ENCODE measurements at places on chromosomes 6 and 20.

DNA sequence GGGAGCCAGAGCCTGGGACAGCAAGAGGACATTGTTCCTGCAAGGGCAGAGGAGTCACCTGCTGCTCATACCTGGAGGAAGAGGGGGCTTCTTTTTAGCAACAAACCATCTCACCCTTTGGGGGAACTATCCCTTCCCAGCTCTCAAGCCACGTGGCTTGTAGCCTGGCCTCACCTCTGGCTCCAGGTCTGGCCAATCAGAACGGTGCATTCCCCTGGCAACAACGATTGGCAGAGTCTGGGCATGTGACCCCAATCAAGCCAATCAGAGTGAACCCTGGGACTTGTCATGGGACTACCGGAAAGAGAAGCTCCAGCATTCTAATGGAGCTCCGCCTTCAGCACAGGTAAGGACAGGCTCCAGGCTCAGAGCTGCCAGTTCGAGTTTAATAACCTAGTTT is 33.6 kb downstream of the KCNB1 start:
- peaks cover 19% of the 10 kb centered on the region for H3K4me1 ChIP-seq
- H3K36me3 ChIP-seq = no peaks in the 10 kb centered on the region
- no peaks in the 10 kb centered on the region for H3K27me3 ChIP-seq

DNA sequence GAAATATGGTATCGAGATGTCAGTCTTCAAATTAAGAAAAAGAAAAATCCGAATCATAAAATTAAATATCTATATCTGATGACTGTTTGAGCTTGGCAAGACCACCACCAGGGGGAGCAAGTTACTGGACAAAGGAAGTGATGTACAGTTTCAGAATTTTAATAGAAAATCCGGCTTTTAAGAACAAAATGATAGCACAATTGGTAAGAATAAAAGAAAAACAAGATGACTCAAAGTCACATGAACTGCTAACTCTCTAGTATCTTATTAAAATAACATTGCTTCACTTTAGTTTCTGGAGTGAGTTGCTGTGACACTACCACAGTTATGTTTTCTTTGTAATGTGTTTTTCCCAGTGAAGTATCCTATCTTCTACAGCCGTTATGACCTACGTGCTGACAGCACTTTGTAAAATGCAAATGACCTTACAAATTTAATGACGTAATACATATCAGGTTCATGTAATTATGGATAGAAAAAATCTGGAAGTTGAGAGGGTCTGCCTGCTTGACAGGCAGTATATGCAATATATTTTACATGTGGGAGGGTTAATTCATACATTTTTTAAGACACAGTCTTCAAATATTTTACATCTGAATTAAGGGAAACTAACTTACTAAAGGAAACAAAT is 405.3 kb upstream of the HS3ST5 start:
- no peaks in the 10 kb centered on the region for H3K4me1 ChIP-seq
- no peak overlapping the region for H3K4me3 ChIP-seq
- no peak for DNase-seq
- H3K36me3 ChIP-seq = no peaks in the 10 kb centered on the region
- H3K27me3 ChIP-seq = no peaks in the 10 kb centered on the region
- H3K27ac ChIP-seq = no peak overlapping the region

- no peak overlapping the region for H3K4me3 ChIP-seq
- H3K27ac ChIP-seq = no peak overlapping the region
- DNase-seq = no peak
- H3K27me3 ChIP-seq = no peaks in the 10 kb centered on the region
- H3K36me3 ChIP-seq = peaks cover 15% of the 10 kb centered on the region
Observed at GRCh38 chr6:122678841-122679240, 68.6 kb downstream of the PKIB start.

DNA sequence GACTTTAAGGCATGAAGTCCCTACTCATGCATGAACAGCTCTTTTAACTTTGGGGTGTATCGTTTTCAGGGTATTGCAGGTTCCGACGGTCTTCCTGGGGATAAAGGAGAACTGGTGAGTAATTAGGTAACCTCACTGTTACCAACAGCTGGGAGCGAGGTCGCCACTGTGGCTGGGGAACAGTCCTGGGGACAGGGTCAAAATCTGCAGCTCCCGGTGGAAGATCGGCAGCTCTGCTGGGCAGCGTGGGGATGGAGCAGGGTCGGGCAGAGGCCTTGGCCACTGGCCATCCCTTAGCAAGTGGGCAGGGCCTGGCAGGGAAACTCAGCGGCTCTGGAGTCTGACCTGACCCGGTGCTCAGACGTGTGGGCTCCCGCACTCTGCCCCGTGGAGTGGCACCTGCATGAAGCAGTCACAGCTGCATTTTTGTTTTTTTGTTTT is 16.1 kb downstream of the COL9A3 start:
- H3K27me3 ChIP-seq = no peaks in the 10 kb centered on the region
- no peak overlapping the region for H3K4me3 ChIP-seq
- H3K36me3 ChIP-seq = peaks cover 2% of the 10 kb centered on the region
- H3K27ac ChIP-seq = no peak overlapping the region
- H3K4me1 ChIP-seq = no peaks in the 10 kb centered on the region

DNA sequence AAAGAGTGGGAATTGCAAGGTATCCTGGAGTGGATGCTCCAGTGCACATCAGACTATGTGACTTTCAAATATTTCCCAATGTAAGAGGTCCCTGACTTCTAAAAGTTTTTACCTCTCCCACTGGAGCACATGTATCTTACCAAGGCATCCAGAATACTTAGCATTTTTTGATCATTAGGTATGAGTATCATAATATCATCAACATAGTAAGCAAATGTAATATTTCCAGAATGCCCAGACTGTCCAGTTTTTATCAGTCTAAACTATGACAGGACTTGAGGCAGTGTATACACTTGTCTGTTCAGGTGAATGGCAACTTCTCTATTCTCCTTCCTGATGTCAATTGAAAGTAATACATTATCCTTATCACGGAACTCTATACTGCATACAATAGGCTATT is 924.6 kb upstream of the GJE1 start:
- no peak overlapping the region for H3K27ac ChIP-seq
- no peaks in the 10 kb centered on the region for H3K27me3 ChIP-seq
- H3K4me3 ChIP-seq = no peak overlapping the region
- no peaks in the 10 kb centered on the region for H3K4me1 ChIP-seq
- no peaks in the 10 kb centered on the region for H3K36me3 ChIP-seq
- DNase-seq = no peak

- no peaks in the 10 kb centered on the region for H3K36me3 ChIP-seq
- no peak overlapping the region for H3K27ac ChIP-seq
- DNase-seq = no peak
- peaks cover 5% of the 10 kb centered on the region for H3K4me1 ChIP-seq
Observed at GRCh38 chr6:133315811-133316210, 74.7 kb downstream of the EYA4 start.

DNA sequence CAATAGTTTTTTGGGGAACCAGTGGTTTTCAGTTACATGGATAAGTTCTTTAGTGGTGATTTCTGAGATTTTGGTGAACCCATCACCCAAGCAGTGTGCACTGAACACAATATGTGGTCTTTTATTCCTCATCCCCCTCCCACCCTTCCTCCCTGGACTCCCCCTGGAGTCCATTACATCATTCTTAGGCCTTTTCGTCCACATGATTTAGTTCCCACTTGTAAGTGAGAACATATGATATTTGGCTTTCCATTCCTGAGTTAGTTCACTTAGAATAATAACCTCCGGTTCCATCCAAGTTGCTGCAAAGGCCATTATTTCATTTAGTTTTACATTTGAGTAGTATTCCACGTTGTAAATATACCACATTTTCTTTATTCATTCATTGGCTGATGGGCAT is 28.3 kb downstream of the RPP40 start:
- no peak overlapping the region for H3K4me3 ChIP-seq
- no peak for DNase-seq
- no peak overlapping the region for H3K27ac ChIP-seq
- peaks cover 4% of the 10 kb centered on the region for H3K4me1 ChIP-seq
- H3K27me3 ChIP-seq = no peaks in the 10 kb centered on the region

- no peak overlapping the region for H3K4me3 ChIP-seq
- no peaks in the 10 kb centered on the region for H3K36me3 ChIP-seq
- H3K4me1 ChIP-seq = no peaks in the 10 kb centered on the region
- no peak overlapping the region for H3K27ac ChIP-seq
- DNase-seq = no peak
- no peaks in the 10 kb centered on the region for H3K27me3 ChIP-seq
Observed at GRCh38 chr6:11222385-11223277, 9.8 kb downstream of the NEDD9 start.

DNA sequence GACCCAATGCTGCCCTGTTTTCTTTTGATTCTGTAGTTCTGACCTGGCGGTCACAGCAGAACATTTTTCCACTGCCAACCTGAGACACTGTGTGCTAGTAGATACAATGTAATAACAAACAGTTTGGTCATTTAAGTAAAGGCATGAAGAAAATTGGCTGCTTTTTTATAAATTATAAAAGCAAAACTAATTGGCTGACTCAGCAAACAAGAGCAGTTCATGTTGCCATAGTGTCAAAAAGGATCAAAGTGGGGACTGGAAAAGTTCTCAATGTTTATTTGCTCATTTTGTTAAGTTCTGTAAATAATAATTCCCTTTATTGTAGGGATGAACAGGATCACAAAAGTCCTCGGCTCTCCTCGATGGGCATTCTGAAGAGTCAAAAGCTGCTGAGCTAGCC is 599.5 kb downstream of the PKHD1 start:
- no peak for DNase-seq
- no peaks in the 10 kb centered on the region for H3K27me3 ChIP-seq
- no peak overlapping the region for H3K4me3 ChIP-seq
- no peaks in the 10 kb centered on the region for H3K36me3 ChIP-seq
- no peaks in the 10 kb centered on the region for H3K4me1 ChIP-seq

DNA sequence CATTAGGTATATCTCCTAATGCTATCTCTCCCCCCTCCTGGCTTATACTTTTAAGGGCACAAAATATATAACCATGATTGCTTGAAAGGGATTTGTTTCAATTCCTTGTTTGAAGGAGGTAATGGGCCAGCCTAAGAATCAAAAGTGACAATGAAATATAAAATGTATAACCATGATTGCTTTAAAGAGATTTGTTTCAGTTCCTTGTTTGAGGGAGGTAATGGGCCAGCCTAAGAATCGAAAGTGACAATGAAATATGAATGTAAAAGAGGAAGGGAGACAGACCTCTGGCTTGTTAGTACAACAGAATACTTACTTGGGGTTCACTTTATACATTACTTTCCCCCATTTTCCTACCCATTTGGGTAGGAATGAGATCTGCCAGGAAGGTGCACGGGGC is 55.5 kb downstream of the FOXC1 start:
- no peaks in the 10 kb centered on the region for H3K27me3 ChIP-seq
- H3K4me3 ChIP-seq = no peak overlapping the region
- H3K27ac ChIP-seq = no peak overlapping the region
- no peaks in the 10 kb centered on the region for H3K36me3 ChIP-seq

DNA sequence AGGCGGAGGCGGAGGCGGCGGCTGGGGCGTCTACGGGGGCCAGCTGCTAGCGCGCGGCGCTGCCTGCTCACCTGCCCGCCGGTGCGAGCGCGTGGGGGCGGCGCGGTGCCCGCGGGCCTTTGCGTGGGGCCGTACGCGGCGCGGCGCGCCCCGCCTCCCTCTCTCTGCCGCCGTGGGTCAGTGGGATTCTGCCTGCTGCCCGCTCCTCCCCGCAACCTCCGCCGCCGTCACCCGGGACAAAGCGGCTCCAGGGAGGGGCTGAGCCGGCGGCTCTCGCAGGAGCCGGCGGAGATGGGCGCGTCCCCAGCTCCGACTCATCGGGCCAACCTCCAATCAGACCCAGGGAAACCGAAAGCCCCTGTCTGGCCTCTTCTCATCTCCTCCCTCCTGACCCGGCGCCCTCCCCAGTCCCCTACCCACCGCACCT is at the start of gene RCAN2:
TSS of gene RCAN2 (minus strand) at position 249 of the 427 bp plus-strand sequence.
- DNase-seq = peak; percentile 61
- H3K27ac ChIP-seq = no peak within 1 kb of the TSS
- H3K4me3 ChIP-seq = peak within 1 kb of the TSS; percentile 94

Measured in H1 (cell line).